Naive thymus-derived CD8-positive, alpha-beta T cell (primary cell): ENCODE measurements at places on chromosomes 13 and 19. TPM values are rescaled to one million over a fixed set of nuclear protein-coding genes. Genes with fewer than 3 reads are reported as not detected.
A peak's percentile ranks its signal among the peaks of the same experiment; 100 is the strongest.

Gene TSPAN16
- total RNA-seq: not detected

Gene SHISA7
- total RNA-seq: not detected

Gene TUBB4A
- 8.8 TPM for total RNA-seq

Gene BRME1
- total RNA-seq: 3.0 TPM

Gene ATP12A
- not detected for total RNA-seq

Gene COL5A3
- not detected for total RNA-seq

Gene HPN
- not detected for total RNA-seq

DNA sequence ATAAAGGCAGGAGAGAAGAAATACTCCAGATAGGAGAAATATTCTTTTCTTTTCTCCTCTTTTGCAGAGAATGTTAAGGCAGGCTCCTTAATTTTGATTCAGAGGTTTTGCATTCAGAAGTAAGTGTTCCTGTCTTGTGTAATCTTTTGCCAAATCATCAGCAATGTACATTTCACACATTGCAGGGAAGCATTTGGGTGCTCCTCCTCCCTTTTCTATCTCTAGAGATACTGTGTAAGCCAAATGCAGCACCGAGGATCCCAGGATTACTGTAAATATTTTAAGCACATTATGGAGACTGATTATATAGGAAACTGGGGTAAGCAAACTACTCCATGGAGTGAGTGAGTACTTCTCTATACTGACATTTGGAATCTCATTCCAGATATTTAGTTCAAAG lies 7.2 kb downstream of the ATP8A2 start:
- no peak for DNase-seq

DNA sequence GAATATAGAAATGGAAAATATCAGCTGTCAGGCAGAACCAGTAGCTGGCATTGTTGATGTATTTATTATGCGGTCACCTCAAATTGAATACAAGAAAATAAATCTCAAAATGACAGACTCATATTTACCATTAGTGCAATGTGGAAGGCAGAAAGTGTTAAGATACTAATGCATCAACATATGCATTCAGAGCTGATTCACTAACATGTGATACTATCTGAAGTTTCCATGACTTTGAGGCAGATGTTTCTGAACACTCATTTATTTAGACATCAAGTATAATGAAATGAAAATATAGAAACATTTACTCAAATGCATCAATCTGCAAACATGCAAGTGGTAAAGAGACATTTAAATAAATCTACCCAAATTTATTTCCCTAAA lies 474.2 kb upstream of the SLC10A2 start:
- DNase-seq: no peak

- peak; percentile 9 for DNase-seq
These were observed 27.9 kb downstream of the RCBTB2 start for GRCh38 chr13:48505012-48505411.

DNA sequence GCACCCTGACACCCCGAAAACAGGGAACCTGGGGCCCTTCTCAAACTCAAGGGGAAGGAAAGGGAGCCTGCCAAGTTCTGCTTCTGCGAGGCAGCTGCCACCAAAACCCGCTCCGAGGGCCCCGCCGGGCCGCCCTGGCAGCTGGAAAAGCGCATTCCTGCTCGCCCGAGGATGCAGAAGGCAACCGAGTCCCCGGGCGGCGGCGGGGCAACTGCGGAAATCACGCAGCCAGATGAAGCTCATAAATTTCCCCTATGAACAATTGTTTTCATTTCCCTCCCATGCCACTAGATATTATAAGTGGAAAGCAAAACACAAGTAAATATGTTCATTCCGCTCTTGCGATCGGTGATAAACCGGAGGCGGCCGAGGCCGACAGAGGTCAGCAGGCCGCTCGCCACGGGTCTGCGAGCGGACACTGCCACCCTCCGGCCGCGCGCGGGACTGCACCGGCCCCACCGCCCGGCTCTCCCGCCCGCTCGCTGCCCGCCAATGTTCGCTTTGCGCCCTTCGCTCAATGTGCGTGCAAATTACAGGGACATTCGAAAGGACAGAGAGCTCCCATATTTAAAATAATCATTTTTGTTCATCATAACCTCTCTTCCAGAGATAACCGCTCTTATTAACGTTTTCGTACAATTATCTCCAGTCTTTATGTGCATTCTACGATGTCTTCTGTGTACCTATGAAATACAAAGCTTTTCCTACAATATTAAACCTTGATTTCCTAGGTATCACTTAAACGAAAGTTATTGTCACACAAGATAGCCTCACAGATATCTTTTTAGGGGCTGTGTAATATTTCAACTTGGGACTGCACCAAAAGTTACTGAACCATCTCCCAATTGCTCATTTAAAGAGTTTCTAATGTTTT lies 120.8 kb upstream of the ZNF507 start:
- DNase-seq: peak; percentile 14

GRCh38 chr13:22262001-22262885 lies 591.4 kb downstream of the FGF9 start:
- no peak for DNase-seq

- DNase-seq: no peak
These were observed 13.5 kb upstream of the FKRP start for GRCh38 chr19:46732172-46732938.
